ENCODE measurements at places on chromosomes 11 and 22.

GRCh38 chr11:8292351-8292750 lies 28.7 kb upstream of the LMO1 start:
- no peaks in the 10 kb centered on the region for H3K36me3 ChIP-seq
- no peak overlapping the region for H3K27ac ChIP-seq
- DNase-seq: no peak

GRCh38 chr11:128824191-128825049 lies 42.7 kb downstream of the KCNJ1 start:
- no peaks in the 10 kb centered on the region for H3K36me3 ChIP-seq
- H3K27ac ChIP-seq: no peak overlapping the region
- peak; percentile 23 for DNase-seq

DNA sequence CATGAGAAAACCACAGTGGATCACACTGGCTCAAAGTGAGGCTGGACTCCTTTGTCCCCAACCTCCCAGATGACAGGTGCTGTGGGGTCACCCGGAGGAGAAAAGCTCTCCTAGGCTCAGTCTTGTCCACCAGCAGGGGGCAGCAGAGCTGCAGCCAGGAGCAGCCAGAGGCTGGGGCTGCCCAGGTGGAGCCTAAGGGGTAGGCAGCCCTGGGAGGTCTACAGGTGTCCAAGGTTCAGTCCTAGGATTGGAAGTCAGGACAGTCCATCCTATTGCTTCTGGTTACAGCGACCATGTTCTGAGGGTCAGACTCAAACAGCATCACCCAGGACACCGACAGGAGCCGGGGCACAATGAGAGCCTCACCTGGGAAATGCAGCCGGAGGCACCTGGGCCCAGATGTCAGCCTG lies 77.6 kb upstream of the IGLL5 start:
- peak; percentile 79 for DNase-seq
- peaks cover 70% of the 10 kb centered on the region for H3K27me3 ChIP-seq
- H3K4me3 ChIP-seq: no peak overlapping the region
- H3K4me1 ChIP-seq: no peaks in the 10 kb centered on the region
- no peak overlapping the region for H3K27ac ChIP-seq
- H3K36me3 ChIP-seq: no peaks in the 10 kb centered on the region

DNA sequence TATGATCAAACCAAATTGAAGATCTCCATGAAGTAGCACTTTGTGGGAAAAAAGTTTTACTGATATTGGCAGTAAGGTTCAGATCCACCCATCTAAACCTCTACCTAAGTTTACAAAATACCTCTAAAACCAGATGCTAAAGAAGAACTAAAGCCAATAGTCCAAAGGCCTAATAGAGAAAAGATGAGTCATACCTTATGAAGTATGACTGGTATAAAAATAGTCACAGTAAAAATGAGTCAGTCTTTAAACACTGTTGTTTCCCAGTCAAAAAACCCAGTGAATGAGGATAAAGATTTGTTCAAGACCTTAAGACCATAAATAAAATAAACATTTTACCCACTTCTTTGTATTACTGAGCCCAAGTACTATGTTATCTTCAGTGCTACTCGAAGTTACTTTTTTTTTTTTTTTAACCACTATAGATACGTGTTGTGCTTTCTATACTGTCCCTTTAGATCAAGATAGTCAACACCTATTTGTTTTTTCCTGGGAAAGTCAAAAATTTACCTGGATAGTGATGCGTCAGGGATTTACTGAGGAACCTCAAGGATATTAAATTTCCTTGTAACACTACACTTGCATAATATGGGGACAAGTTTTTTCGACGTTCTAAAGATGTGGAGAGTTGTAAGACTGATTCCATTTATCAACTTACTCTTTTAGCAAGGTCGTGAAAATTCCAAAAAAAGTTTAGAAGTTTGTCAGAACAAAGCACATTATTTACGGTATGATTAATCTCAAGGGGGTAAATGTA lies 87.3 kb downstream of the CCDC73 start:
- H3K4me3 ChIP-seq: no peak overlapping the region
- no peak overlapping the region for H3K27ac ChIP-seq
- no peak for DNase-seq
- no peaks in the 10 kb centered on the region for H3K4me1 ChIP-seq
- no peaks in the 10 kb centered on the region for H3K36me3 ChIP-seq

DNA sequence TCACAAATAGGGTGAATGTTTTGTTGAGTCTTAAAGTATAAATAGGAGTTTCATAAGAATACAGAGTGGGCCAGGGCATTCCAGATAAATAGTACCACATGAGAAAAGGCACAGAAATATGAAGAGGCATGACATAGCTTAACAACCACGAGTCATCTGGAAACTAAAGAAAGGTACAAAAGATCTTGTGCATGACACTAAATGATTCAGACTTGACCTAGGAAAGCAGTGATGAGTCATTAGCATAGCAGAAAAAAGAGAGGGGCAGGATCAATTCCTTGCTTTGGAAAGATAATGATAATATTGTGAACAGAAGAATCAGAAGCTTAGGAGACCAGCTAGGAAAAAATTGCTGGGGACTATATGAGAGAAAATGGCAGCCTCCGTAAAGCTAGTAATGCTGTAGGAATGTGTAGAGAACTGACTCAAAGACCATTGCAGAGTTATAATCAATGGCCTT lies 47.6 kb upstream of the FIBIN start:
- no peaks in the 10 kb centered on the region for H3K27me3 ChIP-seq
- H3K27ac ChIP-seq: no peak overlapping the region
- DNase-seq: no peak
- H3K4me1 ChIP-seq: no peaks in the 10 kb centered on the region
- H3K4me3 ChIP-seq: no peak overlapping the region
- H3K36me3 ChIP-seq: no peaks in the 10 kb centered on the region

DNA sequence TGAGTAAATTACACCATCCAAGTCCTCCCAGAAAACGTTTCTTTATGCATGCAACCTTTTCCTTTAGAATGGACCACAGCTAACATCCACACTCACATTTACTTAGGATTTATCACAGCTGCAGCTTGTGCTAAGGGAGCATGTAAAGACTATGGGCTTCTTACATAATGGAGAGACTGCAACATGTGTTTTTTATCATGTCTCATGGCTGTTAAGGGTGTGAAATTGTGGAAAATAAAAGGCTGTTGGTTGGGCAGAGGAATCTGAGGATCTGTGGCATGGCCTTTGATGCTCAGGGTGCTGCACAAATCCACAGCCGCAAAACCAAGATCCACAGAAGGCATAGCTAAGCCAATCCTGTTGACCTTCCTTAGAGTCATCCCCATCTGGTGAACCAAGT lies 112.0 kb upstream of the MTNR1B start:
- no peak for DNase-seq
- H3K4me3 ChIP-seq: no peak overlapping the region
- no peak overlapping the region for H3K27ac ChIP-seq
- peaks cover 30% of the 10 kb centered on the region for H3K4me1 ChIP-seq
- H3K36me3 ChIP-seq: peaks cover 68% of the 10 kb centered on the region

- peaks cover 34% of the 10 kb centered on the region for H3K4me1 ChIP-seq
- peak overlapping the region; percentile 81 for H3K27ac ChIP-seq
- H3K36me3 ChIP-seq: no peaks in the 10 kb centered on the region
- H3K27me3 ChIP-seq: peaks cover 7% of the 10 kb centered on the region
- no peak for DNase-seq
Measured at GRCh38 chr11:76699451-76700091, 29.0 kb upstream of the LRRC32 start.

DNA sequence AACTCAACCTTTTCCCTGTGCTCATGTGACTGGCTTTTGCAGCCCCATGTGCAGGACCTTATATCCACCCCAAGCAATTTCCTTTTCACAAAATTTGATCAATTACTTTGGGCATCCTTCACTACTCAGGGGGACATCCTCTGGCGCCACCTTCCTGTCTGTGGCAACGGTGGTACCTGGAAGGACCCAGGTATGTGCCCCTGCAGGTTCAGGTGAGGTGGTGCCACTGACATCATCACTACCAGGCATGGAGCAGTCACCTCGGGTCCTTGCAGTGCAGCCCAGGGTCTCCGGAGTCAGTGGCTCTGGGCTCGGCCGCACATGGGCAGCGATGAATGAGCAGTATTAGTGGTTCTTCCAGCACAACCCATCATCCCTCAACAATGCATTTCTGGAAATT lies 37.7 kb upstream of the B3GAT1 start:
- H3K27ac ChIP-seq: no peak overlapping the region
- H3K27me3 ChIP-seq: peaks cover 21% of the 10 kb centered on the region
- no peak overlapping the region for H3K4me3 ChIP-seq
- no peaks in the 10 kb centered on the region for H3K4me1 ChIP-seq
- H3K36me3 ChIP-seq: no peaks in the 10 kb centered on the region

GRCh38 chr11:46659908-46660307 lies 40.5 kb downstream of the ARHGAP1 start:
- no peak for DNase-seq
- no peak overlapping the region for H3K27ac ChIP-seq
- H3K27me3 ChIP-seq: no peaks in the 10 kb centered on the region

GRCh38 chr22:34150023-34150422 lies 229.7 kb upstream of the LARGE1 start:
- DNase-seq: no peak
- no peaks in the 10 kb centered on the region for H3K4me1 ChIP-seq
- no peak overlapping the region for H3K27ac ChIP-seq
- H3K4me3 ChIP-seq: no peak overlapping the region
- H3K27me3 ChIP-seq: peaks cover 4% of the 10 kb centered on the region
- no peaks in the 10 kb centered on the region for H3K36me3 ChIP-seq

DNA sequence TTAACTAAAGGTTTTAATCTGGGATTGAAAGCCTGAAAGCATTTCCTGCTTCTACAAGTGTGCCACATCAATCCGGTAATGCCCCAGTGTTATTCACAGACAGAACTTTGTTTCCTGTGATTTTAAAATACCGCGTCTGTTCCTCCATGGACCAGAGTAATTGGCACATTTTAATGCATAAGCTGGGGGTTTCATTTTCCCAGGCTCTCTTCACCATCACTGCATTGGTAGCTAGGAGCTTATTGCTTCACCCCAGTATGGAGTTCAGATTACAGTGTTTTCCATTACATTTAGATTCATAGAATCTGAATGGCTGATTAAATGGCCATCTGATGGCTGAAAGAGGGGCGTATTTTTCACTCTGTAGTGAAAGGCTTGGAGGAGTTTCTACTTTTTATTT lies 25.7 kb upstream of the CRTAM start:
- peaks cover 14% of the 10 kb centered on the region for H3K4me1 ChIP-seq
- no peak for DNase-seq
- H3K27ac ChIP-seq: no peak overlapping the region
- peaks cover 11% of the 10 kb centered on the region for H3K27me3 ChIP-seq
- H3K4me3 ChIP-seq: no peak overlapping the region
